ENCODE measurements at places on chromosomes 4 and X. TPM values are rescaled to one million over a fixed set of nuclear protein-coding genes. Genes with fewer than 3 reads are reported as not detected.

DNA sequence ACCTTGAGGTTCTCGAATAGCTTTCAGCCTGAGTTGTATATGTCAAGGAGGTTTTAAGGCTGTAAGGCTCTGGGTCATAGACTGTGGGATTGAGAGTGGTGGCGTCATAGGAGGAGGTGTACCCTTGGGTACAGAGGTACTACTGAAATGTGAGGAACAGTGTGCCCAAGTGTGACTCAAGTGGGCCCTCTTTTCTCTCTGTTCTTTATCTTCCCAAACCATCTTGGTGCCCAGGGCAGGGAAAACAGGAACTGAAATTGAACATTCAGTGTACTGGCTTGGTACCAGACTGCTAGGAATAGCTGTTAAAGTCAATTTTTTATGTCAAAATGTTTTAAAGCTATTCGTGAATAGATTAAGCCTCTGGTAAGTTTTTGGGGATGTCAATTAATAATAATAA, 136.2 kb upstream of the RPS6KA3 start:
- DNase-seq: no peak

DNA sequence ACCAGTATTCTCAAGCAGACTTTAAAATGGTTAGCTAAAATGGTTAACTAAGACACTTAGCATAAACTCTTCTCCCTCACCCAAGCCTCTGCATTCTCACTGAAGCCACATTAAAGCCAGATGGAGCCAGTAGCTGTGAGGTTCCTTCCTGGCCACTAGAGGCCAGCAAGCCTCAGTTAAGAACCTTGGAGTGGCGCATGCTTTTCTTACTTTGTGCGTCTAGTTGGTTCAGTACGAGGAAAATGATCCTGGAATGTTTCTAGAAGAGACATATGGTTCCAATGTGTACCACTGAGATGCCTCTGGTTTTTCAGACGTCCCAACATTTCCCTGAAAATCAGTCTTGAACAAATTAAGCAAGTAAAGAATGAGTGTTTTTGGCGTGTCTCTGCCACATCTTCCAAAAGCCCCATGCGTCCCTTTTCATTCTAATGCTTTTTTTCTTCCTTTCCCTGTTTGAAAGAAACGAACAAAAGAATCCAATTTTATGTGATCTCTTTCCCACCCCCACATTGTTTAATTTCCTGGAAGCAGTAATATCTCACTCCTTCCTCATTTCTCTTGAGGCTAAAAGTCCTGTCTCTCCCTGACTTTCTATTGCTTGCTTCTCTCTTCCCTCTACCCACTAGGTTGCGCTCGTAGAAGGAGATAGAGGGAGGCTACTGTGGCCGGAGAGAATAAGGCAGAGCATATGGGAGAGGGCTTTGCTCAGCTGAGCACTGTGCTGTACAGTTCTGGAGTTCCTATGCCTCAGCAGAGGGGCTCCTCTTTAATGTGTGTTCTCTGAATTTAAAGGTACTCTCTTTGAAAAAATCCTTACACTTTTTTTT, 82.9 kb upstream of the TAB3 start:
- DNase-seq: no peak

DNA sequence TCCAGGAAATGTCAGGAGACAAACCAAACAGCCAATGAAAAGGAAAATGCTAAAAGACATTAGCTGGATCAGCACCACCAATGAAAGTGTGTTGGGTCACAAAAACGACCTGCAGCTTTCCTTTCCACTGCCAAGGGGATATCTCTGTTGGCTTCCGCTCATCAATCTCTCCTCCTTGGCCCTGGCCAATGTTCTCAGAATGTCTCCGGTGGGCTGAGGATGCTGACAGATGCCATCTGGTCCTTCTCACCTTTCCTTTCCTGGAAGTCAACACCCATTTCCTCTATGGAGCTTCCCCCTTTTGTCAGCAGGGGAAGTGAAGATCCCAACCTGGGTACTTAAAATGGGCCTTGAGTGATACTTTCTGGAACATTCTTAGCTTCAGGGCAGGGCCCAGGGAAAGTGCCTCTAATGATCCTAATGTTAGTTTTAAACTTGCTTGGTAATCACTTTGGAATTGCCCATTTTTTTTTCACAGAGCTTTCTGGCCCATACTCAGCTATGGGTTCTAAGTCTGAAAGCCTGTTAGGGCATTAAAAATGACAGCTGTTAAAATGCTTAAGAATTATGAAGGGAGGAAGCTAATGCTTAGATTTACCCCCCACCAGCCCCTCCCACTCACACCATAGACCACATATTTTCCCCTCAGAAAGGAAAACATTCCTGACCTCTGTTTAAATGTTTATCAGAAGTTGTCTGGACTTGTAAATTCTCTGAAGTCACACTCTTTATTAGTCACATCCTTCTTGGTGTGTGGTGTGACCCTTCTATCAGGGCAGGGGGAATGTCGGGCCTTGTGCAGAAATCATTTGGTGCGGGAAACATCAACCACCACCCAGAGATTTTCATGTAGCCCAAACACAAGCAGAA, 29.2 kb downstream of the IGFBP7 start:
- DNase-seq: no peak

GRCh38 chr4:25984266-25984665, 70.2 kb downstream of the SMIM20 start:
- no peak for DNase-seq

DNA sequence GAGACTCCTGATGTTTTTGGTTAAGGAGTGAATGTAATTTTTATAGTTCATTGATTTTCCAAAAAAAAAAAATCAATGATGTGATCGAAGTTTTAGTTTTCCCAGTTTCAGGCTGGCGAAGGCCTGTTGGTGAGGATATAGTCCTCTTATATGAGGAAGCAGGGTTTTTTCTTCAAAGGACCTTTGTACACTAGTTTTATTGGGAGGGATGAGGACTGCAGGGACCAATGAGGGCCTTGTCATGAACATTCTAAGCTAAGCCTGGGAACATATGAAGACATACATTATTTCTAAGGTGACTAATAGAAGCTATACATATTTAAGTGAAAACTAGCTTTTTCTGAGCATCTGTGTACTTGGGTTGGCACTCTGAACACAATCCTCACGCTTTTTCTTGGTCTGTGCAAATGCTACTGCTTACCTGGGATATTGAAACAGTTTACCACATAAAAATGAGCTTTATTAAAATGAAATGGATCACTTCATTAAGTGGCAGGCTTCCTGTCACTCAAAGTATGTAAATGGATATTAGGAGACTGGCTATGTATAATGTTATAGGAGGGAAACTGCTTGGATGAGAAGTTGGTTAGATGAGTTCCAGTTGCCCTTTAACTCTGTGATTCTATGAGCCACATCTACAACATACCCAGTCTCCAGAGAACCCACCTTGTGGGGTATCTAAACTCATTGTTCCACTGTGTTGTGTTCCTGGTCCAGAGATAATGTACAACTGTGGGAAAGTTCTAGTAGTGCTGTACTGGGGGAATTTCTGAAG, 43.5 kb downstream of the SLC4A4 start:
- DNase-seq: no peak

DNA sequence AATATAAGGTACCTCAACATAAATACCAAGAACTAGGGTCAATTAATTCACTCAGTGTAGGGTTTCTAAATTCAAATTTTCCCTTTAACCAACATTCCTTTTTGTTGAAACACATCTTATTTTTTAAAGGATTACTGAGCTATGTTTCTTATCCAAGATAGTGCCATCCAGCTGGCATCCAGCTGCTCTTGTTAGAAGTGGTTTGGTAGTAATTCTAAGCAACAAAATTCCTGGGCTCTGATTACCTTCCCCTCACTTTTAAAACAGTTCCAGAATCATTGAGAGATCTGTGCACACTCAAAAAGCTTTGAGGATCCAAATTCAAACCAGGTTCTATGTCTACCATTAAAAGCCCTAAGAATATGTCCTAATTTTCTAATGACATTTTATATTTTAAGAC, 583.7 kb downstream of the TRIML1 start:
- no peak for DNase-seq

DNA sequence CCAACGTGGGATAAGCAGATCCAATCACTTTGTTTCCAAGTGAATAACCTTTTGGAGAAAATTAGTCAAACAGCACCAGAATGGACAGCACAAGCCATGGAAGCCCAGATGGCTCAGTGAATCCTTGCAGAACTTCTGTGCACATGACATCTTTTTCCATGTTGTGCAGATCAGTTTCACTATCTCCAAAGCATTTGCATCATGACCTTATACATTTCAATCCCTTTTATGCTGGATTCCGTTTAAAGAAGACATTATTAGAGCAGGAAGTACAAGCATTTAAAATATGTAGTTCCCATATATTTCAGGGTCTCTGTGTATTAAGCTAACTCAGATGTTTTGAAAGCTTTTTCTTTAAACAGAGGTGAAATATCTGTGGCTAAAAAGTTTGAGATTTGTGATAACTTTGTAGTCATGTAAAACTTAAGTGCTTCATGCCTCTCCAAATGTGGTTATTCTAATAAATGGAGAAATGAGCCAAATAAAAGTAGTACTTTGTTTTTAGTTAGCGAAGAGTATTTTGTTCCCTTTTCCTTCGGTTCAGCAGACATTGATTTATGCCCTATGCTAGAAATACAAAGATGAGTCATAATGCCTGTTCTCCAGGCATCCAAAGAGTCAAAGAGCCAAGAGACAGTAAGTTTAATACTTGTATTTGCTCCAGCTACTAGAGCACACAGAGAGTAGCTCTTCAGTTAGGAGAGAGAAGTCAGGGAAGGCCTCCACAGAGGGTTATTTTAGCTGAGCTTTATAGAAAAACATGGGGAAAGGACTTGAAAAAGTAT, 39.0 kb downstream of the PLAC8 start:
- DNase-seq: no peak

DNA sequence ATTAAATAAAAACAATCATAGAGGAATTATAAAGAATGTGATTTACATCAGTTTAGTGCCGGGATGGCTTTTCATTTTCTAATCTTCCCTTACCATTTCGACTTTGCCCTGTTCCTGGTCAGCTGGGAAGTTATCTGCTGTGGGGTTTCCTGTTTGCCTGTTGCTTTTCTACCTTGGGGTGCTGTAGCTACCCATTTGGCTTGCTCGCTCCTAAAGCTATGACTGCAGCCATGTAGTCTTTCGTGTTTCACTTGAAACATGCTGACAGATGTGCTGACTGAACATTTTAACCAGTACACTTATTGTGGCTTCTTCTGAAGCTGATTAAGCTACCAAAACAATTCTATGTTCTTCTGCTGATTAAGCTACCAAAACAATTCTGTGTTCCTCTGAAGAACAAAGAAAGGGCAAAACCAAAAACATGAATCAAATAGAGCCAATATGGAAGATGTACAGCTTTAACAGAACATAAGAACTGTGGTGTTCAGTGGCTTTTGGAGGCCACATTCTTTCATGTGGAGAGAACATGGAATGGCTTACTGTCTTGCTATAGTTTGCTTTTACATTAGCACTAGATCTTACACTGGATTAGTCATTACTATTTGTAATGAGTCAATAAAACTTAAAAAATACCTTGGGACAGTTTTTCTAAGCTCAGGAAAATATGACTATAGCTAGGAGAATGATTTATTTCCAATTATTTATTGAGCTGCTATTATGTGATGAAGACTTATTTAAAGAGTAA, 440.4 kb downstream of the SPRY1 start:
- no peak for DNase-seq

CXCL9 gene
- 0.11 TPM for total RNA-seq

EMCN gene
- total RNA-seq: 26.3 TPM

TREX2 gene
- 2.3 TPM for total RNA-seq

TLR1 gene
- total RNA-seq: 11.2 TPM

FRAS1 gene
- 6.0 TPM for total RNA-seq
